Activated T-helper 1 cell treated with anti-CD3 and anti-CD28 coated beads, Interleukin-2, amount 50 U/mL, for 16 hours (primary cell): ENCODE measurements at places on chromosomes 2 and 18.

GRCh38 chr18:51164342-51164741 lies 33.1 kb downstream of the MEX3C start:
- no peak for DNase-seq

DNA sequence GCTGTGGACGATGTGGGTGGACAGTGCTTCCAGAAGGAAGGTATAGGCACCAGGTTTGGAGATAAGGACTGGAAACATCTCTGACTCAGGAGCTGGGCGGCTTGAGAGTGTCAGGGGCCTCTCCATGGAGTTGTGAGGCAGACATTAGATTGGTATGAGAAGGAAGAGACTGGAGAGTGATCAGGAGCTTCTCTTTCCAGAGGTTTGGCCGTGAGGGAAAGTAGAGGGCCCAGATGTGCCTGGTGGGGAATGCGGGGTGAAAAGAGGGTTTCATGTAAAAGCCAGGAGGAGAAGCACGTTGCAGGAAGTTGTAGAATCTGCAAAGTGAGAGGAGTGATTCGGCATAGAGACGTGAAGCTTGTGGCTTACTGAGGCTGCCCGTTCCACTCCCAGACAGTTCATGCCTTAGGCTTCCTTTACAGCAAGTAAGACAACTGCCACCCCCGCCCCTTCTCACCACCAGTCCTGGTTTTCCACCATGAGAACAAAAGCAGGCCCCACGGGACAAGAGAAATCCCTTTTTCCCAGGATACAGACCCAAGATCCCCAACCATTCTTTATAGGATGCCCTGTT lies 166.3 kb upstream of the HDAC4 start:
- no peak for DNase-seq

- DNase-seq = no peak
Observed at GRCh38 chr2:219578811-219579613, 6.9 kb downstream of the INHA start.

- DNase-seq = no peak
Observed at GRCh38 chr2:12127638-12128037, 381.2 kb downstream of the LPIN1 start.

DNA sequence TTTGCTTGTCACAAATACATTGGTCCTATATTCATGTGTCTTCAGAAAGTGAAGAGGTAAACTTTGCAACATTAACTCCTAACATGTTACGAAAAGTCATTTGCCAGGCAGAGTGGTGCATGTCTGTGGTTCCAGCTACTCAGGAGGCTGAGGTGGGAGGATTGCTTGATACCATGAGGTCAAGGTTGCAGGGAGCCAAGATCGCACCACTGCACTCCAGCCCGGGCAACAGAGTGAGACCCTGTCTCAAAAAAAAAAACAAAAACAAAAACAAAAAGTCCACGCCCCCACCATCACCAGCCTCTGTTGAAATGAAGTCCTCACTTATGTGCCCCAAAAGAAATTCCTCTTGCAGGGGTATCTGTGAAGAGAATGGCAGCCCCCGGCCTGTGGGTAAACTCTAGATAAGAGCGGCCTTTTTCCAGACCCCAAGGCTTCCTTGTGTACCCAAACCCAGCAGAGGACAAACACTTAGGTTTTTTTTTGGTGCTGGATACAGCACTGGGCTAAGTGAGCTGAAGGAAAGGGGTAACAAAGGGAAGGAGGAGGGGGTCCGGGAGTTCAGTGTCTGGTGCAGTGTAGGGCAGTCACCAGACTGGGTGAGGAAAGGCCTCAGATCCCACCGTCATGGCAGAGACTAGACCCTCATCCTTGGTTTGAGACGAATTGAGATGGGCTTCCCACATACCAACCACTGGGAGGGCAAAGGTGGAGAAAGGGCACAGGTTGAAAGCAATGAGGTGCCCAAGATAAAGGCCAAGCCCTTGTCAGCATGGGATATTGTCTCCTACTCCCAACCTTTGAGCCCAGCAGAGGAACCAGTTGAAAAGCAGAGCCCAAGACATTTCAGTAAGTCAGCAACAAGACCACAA lies 19.2 kb downstream of the HSPD1 start:
- DNase-seq = no peak
